Caco-2 (cell line): ENCODE measurements at places on chromosomes 6 and 20. TPM values are rescaled to one million over a fixed set of nuclear protein-coding genes. Genes with fewer than 3 reads are reported as not detected.

The CRISP3 gene
- not detected in 2 replicates for total RNA-seq

DNA sequence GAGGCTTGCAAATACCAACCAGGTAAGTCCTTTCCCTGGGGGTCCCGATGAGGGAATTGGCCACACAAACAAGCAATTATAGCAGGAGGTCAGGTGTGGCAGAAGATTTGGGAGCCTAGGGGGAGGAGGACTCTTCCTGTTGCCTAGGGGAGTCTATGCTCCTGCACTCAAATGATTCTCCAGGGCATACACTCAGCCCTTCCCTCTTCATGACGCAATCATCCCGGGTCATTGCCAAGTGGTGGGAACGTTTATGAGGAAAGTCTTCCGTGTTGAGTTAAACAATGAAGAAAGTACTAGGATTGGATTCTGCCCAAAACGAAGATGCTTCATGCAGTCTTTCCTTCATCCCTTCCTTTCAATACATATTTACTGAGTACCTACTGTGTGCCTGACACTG lies 186.5 kb upstream of the TSHZ2 start:
- no peak for DNase-seq
- no peaks in the 10 kb centered on the region for H3K36me3 ChIP-seq
- no peaks in the 10 kb centered on the region for H3K4me1 ChIP-seq
- H3K27me3 ChIP-seq = no peaks in the 10 kb centered on the region
- no peak overlapping the region for H3K27ac ChIP-seq

DNA sequence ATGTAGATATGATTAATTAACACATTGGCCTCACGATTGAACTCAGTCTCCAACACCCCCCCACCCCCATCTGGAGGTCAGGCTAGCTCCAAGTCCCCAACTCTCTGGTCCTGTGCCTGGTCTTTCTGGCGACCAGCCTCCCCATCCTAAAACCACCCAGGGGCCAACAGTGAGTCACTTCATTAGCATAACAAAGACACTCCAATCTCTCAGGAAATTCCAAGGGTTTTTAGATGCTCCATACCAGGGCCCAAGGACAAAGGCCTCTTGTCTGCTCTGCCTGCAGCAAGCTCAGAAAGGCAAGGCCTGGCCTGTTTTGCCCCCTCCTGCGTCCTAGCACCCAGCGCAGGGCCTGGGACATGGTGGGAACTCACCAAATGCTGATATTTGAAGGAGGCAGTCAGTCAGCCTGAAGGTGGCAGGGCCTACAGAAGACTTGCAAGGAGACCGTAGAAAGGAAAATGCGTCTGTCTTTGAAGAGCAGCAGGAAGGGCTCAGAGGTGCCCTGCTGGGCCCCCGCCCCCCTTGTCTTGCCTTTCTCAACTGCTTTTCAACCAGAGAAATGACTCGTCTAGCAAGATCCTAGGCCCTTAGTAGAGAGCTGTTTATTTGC lies 184.7 kb downstream of the CDH4 start:
- H3K36me3 ChIP-seq = no peaks in the 10 kb centered on the region
- DNase-seq = peak; percentile 71
- no peak overlapping the region for H3K4me3 ChIP-seq
- H3K27me3 ChIP-seq = no peaks in the 10 kb centered on the region; the same call in 1 of the 2 replicates

GRCh38 chr20:60952861-60953260 lies 299.2 kb upstream of the CDH4 start:
- no peak overlapping the region for H3K27ac ChIP-seq
- no peaks in the 10 kb centered on the region for H3K36me3 ChIP-seq
- H3K4me3 ChIP-seq = no peak overlapping the region
- no peaks in the 10 kb centered on the region for H3K4me1 ChIP-seq

The PACSIN1 gene
- 3.4 and 3.7 TPM in 2 replicates for total RNA-seq
